ENCODE measurements at places on chromosomes 7 and 10.

DNA sequence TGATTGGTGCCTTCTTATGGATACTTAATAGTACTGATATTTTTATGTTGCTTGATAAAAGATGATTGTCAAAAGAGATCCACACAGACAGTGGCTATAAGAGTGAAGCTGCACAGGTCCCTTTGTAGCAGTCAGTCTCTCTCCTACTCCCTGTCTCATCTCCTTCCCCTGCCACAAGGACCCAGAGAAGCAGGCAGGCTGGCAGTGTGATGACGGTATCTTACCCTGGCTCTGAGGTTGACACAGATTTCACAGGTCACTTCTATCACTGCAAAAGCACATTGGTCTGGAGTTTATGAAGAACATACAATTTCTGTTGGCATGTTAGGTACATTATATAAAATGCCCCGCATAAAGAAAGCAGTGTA is 64.4 kb upstream of the AHR start:
- DNase-seq, result no peak

DNA sequence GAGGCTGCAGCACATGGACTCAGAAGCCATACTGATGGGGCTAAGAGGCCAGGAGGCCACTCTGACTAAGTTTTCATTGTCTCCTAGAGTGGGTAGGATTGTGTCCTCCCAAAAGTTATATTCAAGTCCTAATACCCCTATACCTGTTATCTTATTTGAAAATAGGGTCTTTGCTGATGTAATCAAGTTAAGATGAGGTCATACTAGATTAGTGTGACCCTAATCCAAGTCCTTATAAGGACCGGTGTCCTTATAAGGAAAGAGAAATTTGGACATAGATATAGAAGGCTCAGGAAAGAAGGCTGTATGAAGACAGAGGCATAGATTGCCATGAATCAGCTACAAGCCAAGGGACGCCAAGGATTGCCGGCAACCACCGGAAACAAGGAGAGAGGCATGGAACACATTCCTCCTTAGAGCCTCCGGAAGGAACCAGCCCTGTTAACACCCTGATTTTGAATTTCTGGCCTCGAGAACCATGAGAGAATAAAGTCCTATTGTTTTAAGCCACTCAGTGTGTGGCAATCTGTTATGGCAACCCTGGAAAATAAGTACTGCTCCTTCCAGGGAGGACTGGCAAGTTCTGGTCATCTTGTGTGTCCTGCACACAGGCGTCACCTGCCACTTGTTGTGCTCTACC is 157.0 kb downstream of the EMX2 start:
- DNase-seq, result no peak

GRCh38 chr10:44357023-44357540 is 27.8 kb downstream of the CXCL12 start:
- DNase-seq, result no peak

GRCh38 chr10:51552879-51553278 is 146.5 kb downstream of the CSTF2T start:
- no peak for DNase-seq

GRCh38 chr10:78953113-78953798 is 115.5 kb upstream of the ZMIZ1 start:
- DNase-seq, result no peak
